Neural crest cell (in vitro differentiated cells): ENCODE measurements at places on chromosomes 16 and 17.

GRCh38 chr17:27985736-27986399 lies 56.6 kb upstream of the NLK start:
- DNase-seq: no peak

- no peak for DNase-seq
These were observed 120.4 kb downstream of the PARN start for GRCh38 chr16:14509675-14510132.

- DNase-seq: peak; percentile 16
These were observed 1.5 kb downstream of the HAPSTR1 start for GRCh38 chr16:9092978-9093344.

DNA sequence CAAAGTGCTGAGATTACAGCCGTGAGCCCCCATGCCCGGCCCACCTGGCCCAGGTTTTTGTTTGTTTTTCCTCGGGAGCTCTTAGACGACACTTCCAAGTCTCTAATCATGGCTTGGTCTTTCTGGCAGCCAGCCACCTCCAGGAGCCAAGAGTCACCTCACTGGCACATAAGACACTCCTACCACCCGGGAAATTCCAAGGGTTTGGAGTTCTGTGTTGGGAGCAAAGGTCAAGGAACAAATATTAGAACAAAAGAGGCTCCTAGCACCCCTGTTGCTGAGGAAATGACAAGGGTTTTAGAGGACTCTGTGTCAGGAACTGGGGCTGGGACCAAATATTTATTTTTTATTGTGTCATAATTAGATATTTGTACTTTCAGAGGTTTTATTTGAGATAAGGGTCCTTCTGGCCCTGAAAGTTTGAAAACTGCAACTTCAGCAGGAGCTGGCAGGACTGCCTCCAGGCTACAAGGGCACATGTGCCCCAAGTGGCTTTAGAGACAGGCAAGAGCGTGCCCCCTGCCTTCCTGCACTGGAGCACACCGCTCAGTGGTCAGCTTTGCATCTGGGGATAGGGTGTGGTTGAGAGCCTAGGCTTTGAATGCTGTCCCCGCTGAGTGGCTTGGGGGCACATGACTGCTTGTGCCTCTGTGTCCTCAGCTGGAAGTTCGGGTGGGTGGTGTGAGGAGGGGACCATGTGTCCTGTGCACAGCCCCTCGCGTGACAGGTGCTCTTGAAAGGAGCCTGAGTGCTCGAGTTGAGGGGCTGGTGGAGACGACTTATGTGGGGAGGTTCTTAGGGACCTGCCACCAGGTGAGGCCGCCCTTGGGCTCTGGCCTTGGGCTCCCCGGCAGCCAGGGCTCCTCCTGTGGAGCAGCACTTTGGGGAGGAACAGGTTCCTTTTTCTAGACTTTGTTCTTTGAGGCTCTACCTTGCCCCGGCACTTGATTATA lies 29.7 kb downstream of the MGRN1 start:
- no peak for DNase-seq

GRCh38 chr16:9840761-9841665 lies 341.2 kb downstream of the GRIN2A start:
- DNase-seq: no peak

DNA sequence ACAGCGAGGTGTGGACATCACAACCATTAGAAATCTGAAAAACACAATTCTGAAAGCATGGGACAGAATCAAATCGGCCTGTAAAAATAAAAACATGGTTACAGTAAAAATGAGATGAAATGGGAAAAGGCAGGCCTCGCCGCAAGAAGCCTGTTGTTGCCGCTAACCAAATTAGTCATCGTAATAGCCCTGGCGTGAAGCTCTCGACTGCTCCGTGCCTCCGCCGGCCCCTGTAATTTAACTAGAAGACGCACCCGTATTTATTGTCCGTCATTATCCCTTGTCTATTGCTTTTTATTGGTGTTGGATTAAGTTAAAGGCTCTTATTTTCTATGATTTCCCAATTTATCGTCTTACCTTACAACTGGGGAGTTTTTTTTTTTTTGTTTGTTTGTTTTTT lies 334.6 kb upstream of the EEF2KMT start:
- DNase-seq: no peak

GRCh38 chr16:8831871-8832716 lies 34.5 kb downstream of the PMM2 start:
- DNase-seq: no peak

DNA sequence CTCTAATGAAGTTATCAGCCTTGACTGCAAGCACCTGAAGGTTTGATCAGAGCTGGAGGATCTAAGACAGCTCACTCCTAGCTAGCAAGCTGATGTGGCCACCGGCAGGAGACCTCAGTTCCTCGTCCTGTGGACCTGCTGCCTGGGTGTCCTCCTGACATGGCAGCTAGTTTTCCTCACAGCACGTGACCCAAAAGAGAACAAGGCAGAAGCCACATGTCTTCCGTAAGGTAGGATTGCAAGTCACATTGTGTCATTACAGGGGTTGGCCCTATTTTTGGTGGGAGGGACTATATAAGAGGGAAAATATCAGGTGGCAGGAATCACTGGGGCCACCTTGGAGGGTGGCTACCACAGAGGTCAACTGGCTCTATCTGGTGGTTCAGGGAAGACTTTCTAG lies 18.1 kb upstream of the WWOX start:
- no peak for DNase-seq

DNA sequence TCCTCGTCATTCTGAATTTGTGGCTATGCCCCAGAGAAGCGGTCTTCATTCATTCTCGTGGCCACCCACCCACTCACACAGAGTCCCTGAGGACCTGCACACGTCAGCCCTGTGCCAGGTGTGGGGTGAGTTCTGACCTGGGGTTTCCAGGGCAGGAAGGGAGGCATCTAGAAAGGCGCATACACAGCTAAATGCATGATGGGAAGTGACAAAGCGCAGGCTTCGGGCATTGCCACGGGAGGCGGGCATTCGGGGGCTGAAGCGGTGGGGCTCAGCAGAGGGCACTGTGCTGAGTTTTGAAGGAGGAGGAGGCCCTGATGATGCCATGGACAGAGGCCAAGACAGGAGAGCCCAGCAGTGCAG lies 10.9 kb downstream of the UBALD2 start:
- DNase-seq: no peak

DNA sequence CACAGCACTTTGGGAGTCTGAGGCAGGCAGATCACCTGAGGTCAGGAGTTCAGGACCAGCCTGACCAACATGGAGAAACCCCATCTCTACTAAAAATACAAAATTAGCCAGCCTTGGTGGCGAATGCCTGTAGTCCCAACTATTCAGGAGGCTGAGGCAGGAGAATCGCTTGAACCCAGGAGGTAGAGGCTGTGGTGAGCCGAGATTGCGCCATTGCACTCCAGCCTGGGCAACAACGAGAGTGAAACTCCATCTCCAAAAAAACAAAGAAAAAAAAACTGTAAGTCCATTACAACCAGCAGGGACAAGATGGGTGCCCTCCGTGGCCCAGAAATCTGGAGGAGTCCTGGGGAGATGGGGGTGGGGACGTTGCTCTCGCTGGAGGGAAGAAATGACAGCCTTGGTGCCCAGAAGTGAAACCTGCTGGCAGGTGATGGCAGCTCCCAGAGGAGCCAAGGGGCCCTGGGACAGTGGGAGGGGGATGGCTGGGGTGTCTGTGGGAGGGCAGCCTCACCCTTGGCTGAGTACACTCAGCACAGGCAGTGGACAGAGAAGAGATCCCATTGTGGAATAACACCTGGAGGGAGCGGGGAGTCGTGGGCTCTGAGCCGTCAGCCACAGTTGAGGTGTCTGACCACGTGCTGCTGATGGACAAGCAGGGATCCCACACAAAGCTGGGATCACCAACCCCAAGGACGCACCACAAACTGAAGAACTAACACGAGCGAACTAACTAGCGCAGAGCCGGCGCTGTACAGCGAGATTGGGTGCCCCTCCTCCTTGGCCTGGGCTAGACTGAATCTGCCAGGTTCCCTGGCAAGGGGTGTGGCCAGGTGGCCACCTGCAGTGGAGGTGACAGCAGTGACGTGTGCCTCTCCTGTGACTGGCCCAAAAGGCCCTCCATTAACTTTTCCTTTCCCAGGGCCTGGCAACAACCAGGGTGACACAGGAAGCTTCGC lies 46.9 kb upstream of the BAHCC1 start:
- DNase-seq: no peak

DNA sequence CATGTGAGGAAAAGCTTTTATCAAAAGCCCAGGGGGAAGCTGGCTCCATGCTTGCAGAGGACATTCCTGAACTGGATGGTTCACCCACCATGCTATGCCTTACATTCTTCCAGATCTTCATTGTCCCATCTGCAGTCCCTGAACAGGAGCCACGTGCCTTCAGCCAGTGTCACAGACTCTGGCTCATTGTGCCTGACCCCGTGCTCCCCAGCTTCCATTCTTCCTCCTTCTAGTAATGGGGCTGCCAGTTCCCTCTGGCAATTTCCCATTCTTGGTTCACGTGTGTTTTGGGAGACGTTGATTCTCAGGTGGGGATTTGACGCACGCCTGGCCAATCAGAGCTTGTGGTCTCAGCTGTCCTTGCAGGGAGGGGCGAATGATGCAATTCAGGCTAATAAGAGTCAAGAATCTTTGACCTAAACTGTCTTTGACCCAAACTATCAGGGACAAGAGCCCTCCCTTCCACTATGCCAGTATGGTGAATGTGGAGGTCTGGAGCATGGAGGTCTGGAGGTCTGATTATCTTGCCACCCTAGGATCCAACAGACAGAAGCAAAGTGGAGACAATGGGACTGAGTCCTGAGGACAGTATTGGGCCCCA lies 52.7 kb downstream of the IRX6 start:
- DNase-seq: no peak

GRCh38 chr16:84013787-84014569 lies 28.6 kb downstream of the SLC38A8 start:
- DNase-seq: peak; percentile 38

- DNase-seq: no peak
These were observed 27.8 kb upstream of the MEAK7 start for GRCh38 chr16:84532291-84532724.

DNA sequence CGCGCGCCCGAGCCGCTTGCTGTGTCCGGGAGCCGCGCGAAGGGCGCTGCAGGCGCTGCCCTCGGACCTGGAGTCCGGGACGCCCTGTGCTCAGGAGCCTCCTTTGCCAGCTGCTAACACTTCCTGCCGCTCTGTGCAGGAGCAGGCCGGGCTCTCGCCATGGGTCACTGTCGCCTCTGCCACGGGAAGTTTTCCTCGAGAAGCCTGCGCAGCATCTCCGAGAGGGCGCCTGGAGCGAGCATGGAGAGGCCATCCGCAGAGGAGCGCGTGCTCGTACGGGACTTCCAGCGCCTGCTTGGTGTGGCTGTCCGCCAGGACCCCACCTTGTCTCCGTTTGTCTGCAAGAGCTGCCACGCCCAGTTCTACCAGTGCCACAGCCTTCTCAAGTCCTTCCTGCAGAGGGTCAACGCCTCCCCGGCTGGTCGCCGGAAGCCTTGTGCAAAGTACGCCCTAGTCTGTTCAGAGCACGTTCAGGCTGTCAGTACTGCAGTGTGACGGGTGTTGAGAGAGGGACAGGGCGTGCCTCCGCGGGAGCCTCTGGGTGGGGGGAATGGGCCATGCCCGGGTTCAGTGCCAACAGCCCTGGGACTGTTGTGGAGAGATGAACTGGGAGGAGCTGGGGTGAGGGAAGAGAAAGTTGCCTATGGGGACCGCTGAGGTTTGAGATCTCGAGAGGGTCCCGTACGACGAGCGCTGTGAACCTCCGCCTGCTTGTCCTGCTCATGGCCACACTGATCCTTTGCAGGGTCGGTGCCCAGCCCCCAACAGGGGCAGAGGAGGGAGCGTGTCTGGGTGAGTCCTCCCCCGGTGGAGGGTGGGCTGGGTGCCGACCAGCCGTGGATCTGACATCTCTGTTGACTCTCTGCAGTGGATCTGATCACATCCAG lies 1.3 kb downstream of the ZNF276 start:
- no peak for DNase-seq

DNA sequence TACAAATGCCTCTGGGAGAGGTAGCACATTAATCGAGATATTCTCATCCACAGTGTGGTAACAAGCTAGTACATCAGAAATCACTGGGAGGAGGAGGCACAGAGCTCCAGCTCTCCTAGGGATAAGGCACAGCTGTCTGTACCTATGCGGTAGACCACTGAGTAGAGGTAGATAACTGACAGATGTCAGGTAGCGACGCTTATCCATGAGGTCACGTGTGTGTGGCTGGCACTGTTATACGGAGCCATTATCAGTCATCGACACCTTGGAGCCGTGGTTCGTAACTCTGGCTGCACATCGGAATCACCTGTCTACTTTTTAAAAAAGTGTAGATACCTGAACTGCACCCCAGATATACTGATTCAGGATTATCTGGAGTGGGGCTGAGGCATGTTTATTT lies 102.4 kb downstream of the SNX11 start:
- no peak for DNase-seq

GRCh38 chr17:35749560-35750412 lies 3.3 kb downstream of the GAS2L2 start:
- no peak for DNase-seq

- DNase-seq: no peak
These were observed 5.7 kb downstream of the C16orf86 start for GRCh38 chr16:67672306-67672705.

DNA sequence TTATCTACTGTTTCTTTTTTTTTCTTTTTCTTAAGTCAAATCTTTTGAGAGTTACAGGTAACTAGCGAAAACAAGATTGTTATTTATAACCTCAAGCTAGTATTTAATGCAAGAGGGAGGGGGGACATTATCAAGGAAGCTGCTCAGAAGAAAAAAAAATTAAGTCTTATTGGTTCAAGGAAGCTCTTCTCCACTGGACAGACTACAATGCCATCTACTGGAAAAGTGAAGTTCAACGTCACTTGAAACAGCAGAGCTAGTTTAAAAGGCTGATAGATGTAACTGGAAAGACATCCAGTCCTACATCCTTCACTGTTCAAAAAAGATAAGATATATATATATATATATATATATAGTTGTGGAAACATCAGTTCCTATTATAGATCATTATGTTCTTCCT lies 418.0 kb upstream of the PSMD7 start:
- DNase-seq: no peak

DNA sequence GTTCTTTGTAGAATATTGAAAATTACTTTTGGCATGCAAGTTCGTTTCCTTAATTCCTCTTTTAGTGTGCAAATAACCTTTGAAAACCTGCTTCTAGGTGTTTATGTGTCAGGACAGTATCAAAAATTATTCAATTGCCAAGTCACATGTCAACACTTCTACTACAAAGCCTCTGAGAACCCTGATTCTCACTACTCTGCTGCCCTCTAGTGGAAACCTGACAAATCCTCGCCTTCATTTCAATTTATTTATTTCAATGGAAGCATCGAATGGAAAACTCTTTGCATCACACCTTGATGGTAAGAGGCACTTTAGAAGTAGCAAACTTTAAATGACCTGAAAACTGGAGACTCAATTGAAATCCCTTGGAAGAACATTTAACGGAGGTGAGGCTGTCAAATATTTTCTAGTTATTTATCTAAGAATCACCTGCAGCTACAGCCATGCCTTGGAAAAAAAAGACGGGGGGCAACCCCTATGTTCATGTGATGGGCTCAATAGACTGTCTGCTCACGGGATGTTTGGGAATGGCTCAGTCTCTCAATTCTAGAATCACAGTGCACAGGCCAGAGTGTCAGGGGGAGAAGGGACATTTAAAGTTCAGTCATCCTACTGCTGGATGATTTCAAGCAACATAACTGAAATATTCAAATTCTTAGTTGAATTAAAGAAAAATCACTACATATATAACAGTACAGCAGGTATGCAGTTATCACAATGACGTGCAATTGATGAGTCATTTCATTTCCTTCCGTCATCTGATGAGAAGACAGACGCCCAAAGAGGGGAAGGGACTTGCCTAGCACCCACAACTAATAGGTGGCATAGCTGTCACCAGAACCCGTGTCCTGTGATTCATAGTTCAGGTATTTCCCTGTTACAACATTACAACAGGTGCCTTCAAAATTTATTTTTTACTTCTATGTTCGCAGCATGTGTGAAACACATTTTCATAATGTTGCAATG lies 563.9 kb downstream of the TOX3 start:
- DNase-seq: peak; percentile 48

GRCh38 chr17:65254166-65254565 lies 117.0 kb downstream of the RGS9 start:
- no peak for DNase-seq
